AG08396 (cell line): ENCODE measurements at places on chromosomes 3 and 15.

- no peak for DNase-seq
These were observed 64.6 kb upstream of the UBE2E1 start for GRCh38 chr3:23741036-23741706.

DNA sequence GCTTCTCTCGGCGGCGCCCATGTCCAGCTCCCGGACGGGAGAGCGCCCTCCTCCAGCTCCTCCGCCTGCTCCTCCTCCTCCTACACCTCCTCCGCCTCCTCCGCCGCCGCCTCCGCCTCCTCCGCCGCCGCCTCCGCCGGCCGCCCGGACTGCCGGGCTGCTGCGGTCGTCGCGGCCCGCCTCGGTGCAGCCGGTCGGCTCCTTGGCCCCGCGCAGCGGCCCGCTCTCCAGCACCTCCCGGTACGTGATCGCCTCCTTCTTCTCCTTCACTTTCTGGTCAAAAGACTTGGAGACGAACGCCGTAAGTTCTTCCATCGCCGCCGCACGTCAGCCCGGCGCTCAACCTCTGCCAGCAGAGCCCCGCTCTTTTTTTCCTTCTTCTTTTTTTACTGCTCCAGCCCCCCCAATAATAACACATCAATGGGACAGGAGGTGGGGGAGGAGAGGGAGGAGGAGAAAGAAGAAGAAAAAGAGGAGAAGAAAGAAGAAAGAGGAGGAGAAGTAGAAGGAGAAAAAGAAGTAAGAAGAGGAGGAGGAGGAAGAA lies 438 bp downstream of the SHOX2 start:
- peak; percentile 53 for DNase-seq

GRCh38 chr3:23856286-23856685 lies 50.5 kb downstream of the UBE2E1 start:
- no peak for DNase-seq

DNA sequence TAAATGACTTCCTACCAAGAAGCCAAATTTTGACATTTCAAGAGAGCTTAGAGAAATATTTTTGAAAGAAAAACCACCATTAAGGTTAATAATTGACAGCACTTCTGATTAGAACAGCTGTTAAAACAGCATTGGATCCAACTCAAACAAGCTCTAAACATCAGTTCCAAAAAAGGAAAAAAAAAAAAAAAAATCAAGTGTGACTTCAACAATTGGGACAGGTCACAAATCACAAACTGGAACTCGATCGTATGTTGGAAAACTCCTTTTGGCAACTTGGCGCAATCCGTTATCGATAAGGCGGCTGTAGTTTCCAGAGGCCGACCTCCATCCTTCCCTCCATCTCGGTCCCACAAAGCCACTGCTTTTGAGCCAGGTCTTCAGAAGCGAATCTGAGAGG lies 17.8 kb downstream of the TLE3 start:
- DNase-seq = no peak

GRCh38 chr15:48049736-48050135 lies 71.1 kb upstream of the SLC24A5 start:
- no peak for DNase-seq

DNA sequence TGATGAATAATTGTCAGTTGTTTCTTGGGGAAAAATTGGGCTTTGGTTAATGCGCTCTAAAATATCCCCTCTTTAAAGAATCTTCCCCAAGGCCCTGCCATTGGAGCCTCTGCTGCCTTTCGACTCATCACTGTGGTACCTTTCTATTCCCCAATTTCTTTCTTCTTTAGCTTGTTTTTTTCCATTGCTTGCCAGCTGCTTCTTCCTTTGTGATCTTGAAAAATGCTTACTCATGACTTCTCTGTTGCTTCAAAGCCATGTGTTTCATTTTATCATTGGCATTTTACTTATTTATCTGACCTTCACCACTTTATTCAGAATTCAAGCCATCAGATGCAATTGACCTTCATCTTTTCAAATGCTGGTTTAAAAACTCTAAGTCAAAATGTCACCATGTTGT lies 84.4 kb downstream of the SV2B start:
- no peak for DNase-seq

DNA sequence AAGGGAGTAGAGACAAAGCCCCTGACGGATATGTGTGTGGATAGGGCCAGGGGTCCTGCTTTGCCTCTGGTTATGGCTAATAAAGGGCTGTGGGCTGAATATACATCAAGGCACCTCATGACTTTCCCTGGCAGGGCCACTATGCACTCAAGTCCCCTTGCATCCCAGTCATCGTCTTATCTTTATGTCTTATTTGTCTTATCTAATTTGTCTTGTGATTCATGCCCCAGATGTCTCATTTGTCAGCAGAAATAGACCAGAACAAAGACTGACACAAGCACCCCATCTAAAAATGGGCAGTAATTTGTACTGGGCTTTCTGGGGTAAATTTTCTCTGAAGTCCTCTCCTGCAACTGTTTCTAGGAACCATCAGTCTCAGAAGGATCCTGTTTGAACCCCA lies 68.6 kb downstream of the ITGA11 start:
- no peak for DNase-seq

DNA sequence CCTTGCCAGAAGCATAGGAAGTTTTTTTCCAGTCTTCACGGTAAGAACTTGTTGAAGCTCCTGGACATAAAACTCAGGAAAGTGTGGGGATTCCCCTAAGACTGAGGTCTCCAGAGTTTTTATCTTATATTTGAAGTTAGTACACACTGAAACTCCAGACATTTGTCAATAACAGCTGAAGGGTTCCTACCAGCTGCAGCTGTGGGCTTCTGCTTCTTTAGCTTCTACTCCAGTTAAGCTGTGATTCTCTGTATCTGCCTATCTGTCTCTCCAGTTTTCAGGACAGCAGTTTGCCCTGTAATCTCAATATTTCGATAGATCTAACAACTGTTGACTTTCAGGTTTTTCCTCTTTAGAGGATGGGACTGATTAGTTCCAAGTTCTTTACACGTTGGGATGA lies 966.0 kb upstream of the SEMA6D start:
- no peak for DNase-seq

DNA sequence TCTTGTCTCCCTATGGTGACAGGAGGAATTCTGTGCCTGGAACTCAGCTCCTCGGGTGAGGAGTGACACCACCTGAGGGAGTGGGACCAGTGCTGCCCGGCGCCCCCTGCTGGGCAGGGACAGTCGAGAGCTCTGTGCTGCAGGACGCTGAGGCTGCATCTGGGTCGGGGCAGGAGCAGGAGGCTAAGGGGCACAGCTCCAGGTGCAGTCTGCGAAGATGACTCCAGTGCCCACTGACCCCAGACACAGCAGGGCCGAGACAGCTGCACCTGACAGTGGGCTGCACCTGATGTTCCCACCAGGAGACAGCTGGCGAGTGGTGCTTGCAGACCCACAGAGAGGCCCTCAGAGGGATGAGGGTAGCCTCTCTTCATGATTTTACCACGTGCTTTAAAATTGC lies 152.9 kb downstream of the ATP10A start:
- peak; percentile 63 for DNase-seq

GRCh38 chr15:38631119-38632075 lies 66.8 kb upstream of the RASGRP1 start:
- DNase-seq = no peak

- peak; percentile 93 for DNase-seq
These were observed at the start of gene B4GALT4 for GRCh38 chr3:119240591-119241434. Gene B4GALT4, minus strand, starts transcription at chr3:119240878. Its CDS starts 10,779 bp downstream, at chr3:119230099.

- DNase-seq = peak; percentile 55
These were observed 49.6 kb downstream of the SLMAP start for GRCh38 chr3:57805674-57806073.

- no peak for DNase-seq
These were observed 887.8 kb downstream of the MCTP2 start for GRCh38 chr15:95119041-95119610.

- DNase-seq = no peak
These were observed 91.9 kb downstream of the THSD4 start for GRCh38 chr15:71207141-71207540.

GRCh38 chr15:70679919-70680231 lies 83.5 kb downstream of the UACA start:
- no peak for DNase-seq

DNA sequence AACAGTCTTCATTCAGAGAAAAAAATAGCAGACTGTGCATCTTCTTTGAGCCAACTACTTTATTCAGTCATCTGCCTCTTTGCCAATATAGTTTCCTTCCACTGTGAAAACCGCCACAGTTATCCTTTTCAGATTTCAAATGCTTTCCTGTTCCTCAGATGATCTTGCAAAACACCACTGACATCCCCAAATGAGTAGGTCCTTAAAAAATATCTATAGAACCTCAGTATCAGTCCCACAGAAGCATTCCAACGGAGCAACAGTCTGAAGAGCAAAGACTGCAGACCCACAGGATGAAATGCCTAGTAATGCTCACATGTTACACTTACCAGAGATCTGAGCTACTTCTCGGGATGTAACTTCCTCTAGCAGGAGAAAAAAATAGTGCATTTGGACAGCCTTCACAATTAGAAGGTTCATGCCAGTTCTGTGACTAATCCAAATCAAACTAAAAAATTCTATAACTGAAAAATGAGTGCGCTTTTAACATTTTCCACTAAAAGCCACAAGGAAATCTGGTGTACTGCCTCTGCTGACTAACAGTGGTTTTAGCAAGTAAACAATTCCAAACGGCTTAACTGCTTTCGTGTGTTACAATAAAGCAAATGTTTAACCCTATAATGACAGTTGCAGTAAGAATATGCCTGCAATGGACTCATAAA lies at the start of gene ANKRD28:
TSS of gene ANKRD28 (minus strand) at position 338 of the 662 bp plus-strand sequence. CDS start 1,458 bp downstream, outside the sequence.
- DNase-seq = peak; percentile 49

DNA sequence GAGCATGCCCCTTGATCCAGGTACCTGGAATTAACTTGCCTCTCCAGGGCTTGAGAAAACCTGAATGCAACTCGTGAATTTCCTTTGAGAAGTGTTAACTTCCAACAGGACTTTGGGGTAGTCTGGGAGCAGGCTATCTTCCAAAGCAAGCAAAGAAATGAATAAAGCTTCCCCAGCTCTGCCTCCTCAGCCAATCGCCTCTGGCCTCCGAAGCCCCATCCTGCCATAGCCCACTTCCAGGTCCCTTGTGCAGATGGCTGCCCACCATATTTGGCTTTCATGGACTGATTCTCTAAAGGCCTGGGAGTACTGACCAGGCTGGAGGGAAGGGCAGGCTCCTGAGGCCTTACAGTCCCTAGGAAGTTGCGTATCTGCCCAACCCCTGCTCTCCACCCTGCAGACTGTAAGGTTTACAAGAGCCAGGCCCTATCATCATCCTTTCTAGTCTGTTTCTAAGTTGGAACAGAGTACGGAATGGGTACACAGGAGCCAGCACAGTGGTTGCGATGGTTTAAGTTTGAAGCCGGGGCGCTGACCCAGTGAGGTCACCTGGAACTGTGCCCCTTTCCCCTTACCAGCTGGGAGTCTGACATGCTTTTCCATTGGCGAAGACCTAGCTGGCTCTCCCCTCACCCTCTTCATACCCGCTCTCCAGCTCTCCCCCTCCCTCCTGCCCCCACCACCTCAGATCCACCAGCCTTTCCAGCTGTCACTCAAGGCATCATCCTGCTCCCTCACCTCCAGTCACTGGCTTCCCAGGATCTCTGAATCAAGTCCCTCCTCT lies 1.1 kb upstream of the PML start:
- DNase-seq = no peak
